ENCODE measurements at places on chromosomes 12 and 14.
A peak's percentile ranks its signal among the peaks of the same experiment; 100 is the strongest.

DNA sequence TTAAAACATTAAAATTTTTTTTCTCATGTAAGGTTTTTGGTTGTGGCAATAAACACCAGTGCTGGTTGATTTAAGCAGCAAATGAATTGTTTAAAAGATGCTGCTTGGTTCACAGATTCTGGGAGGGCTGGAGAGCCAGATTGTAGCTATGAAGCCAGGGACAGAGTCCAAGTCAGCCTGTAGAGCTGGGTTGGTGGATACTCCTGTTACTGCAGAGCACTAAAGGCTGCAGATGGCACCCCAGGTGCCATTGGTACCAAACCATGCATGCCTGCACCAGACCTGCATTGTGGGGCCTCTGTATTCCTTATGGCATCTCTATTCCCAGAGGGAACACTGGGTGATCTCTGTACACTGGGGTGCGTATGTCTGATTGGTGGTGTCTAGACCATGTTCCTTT, 113.3 kb downstream of the SNAPC1 start:
- no peak for DNase-seq

DNA sequence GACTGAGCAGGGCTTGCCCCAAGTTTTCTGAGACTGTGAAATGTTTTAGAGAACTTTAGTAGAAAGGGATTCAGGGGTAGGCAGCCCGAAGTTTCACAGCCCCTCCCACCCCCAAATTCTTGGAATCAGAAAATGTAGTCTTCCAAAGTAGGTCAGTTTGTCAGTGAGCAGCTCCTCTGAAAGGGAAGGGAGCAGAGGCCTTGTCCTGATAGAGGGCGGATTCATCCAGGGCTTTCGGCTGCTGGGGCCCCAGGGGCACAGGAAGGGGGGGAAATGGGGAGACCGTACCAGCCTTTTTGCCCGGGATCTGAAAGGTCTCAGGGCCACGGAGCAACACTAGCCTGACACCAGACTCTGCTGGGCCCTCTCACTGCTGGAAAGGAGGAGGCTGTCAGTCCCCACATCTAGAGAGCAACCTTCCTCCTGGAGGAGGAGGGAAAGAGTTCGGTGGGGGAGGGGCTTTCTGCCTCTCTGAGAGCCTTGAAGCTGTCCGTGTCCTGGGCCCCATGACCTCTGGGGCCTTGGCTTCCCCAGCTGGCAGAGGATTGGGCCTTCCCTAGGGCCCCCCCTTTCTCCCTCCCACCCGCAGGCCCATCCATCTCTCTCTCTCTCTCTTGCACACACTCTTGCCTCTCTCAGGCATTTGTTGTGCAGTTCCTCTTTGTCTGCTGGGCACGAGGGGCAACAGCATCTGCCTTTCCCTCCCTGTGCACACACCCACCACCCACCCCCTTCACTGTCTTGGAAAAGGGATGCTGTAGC, at the start of gene IKZF4:
TSS of gene IKZF4 (plus strand) at position 621 of the 762 bp plus-strand sequence. CDS start 451 bp downstream, outside the sequence.
- no peak for DNase-seq

DNA sequence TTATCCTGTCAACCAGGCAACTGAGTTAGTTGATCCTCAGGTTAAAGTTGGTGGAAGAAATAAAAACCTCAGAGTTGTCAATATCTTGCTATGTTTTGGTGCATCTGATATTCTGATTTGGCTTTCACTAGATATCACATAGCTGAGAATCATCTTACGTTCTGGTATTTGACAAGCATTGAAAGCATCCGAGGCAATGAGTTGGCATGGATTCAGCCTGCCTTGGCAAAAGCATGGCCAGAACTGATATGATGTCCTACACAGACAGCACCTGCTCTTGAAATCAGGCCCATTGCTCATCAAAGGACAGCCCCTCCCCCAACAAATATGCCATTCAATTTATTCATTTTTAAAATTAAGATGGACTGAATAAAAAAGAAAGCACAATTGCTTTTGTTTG, 320.7 kb upstream of the ATP2B1 start:
- DNase-seq, result no peak

DNA sequence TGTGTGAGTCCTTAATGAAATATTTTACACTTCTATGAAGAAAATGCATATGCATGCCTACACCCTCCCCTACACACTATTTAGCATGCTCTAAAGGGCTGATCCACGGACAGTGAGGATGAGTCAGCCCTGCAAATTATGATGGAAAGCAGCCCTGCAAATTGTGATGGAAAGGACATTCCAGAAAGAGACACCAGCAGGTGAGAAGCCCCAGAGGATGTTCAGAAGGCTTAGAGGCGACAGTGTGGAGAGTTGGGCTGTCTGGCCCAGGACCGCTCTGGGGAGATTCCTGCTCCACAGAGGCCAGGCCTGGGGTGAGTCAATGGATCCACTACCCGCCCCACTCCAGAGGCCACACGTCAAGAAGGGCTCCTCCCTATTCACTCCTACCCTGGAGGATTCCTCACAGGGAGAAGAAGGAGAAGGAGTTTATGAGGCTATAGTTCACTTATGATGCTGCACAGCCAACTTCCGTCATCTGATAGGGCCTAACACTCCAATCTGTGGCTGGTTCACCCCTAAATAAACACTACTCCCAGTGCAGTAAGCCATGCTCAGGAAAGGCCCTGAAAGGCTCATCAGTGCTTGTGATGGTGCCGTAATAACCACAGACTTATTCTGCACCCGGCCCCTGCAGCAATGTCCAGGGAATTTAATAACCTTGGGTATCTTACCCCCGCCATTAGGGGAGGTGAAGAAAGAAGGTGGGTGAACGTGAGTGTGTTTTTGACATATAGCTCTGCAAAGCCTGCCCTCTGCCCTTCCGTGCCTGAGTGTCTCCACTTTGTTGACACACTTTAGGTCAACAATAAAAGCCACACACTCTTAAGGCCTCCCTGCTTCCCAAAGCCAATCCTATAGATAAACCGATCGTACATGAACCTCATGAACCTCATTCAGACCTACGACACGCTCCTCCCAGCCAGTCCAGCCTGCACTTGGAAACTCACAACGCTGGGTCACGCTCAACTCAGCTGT, 46.4 kb downstream of the CLMN start:
- no peak for DNase-seq

GRCh38 chr12:22792138-22792537, 167.2 kb downstream of the ETNK1 start:
- no peak for DNase-seq

GRCh38 chr12:76410781-76411180, 62.6 kb upstream of the BBS10 start:
- DNase-seq, result no peak

DNA sequence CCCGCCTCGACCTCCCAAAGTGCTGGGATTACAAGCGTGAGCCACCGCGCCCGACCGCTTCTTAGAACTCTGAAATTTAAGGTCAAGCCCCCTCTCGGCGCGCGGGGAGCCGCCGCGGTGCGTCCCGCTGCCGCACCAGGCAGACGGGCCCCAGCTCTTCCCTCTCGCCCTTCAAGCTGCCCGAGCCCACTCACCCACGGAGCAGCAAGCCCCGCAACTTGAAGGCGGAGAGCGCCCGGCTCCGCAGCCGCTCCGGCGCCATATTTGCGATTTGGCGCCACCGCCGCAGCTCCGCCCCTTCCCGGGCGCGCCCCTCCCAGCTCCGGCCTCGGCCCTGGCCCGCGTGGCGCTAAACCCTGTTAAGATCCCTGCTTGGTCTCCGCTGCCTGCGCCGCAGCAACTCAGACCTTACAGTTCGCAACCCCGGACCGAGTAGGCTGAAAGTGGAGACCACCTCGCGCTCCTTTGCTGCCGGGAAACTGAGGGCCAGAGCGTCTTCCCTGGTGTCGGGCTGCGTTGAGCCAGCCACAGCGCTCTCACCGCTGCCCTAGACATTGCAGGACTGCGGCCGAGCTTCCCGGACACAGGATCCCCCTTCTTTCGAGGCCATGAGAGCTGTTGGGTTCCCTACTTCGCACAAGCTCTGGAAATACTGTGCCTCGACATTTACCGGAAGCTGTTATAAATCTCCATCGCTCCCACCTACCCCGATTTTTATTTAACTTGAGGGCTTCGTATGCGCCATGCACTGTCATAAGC, at the start of gene POLE2:
TSS of gene POLE2 (minus strand) at position 273 of the 759 bp plus-strand sequence. CDS start at position 262, 11 bp downstream.
- DNase-seq, result peak; percentile 76

GRCh38 chr12:66674495-66675122, 4.3 kb downstream of the GRIP1 start:
- no peak for DNase-seq

- no peak for DNase-seq
These were observed 29.2 kb downstream of the CRADD start for GRCh38 chr12:93706387-93706786.

GRCh38 chr12:102433304-102433703, 47.1 kb downstream of the IGF1 start:
- DNase-seq, result no peak

GRCh38 chr14:33062881-33063280, 124.2 kb downstream of the NPAS3 start:
- DNase-seq, result no peak

DNA sequence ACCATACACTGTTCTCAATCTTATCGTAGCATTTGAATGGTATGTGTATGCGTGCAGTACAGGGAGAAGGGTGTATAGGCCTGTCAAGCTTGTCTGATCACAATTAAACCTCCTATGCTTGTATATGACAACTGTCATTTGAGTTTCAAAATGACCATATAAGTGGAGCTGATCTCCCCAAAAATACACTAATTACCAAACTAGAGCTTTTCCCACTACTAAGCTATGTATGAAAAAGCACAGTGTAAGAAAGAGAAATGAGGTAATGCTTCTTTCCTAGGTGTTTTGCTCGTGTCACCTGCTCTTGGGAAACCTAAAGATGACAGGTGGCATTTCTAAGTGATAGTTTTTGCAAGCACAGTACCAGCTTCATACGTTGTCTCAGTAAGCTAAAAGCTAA, 1.1 kb upstream of the STK38L start:
- no peak for DNase-seq

DNA sequence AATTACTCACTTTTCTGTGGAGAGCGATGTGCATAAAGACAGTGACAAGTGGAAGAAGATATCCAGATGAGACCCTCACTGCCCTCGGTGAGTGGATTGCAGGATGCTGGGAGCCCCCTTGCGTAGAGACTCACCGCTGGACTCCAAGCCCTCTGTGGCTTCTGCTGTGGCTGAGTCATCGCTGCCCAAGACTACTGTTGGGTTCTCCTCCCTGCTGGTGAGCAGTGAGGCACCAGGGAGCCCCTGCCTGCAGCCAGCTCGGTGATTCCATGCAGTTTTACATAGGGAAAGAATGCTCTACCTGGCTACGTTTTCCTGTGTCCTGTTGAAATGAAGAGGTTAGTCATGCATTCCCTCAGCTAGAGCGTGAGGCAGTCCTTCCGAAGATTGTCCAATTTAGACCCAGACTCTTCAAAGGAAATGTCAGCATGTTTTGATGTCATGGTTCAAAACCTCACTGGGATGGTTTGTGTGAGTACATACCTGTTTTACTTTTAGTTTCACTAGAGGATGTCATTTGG, 28.2 kb downstream of the TRAF3 start:
- DNase-seq, result peak; percentile 41

GRCh38 chr12:119447618-119448017, 113.1 kb downstream of the CCDC60 start:
- DNase-seq, result no peak

DNA sequence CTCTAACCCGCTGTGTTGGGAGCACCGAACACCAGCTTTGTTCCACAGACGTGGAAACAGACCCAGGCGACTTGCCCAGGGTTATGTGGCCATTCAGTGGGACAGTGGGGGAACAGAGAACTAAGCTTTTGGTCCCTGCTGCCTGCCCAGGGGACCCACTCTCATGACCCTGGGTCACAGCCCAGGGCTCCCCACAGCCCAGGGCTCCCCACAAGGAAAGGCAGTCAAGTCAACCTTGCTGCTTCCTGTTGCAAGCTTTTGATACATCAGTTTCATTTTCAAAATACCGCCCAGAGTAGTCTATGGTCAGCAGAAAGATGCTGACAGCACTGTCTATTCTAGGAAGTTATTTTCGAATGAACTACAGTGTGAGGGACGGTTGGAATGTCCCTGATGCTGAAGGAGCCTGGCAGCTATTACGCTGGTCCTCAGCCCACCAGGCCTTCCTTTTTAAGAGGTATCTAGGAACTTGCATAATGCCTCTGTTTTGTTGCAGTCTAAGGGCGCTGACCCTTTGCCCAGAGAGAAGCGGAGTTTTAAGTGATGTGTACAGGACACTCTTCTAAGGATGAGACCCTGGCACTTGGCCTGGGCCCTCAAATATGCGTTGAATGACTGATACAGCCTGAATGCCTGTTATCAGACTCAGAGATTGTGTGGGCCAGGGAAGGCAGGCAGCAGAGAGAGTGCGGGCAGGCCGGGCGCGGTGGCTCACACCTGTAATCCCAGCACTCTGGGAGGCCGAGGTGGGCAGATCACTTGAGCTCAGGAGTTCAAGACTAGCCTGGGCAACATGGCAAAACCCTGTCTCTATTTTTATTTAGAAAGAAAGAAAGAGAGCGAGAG, 12.6 kb upstream of the TTC7B start:
- DNase-seq, result peak; percentile 60

DNA sequence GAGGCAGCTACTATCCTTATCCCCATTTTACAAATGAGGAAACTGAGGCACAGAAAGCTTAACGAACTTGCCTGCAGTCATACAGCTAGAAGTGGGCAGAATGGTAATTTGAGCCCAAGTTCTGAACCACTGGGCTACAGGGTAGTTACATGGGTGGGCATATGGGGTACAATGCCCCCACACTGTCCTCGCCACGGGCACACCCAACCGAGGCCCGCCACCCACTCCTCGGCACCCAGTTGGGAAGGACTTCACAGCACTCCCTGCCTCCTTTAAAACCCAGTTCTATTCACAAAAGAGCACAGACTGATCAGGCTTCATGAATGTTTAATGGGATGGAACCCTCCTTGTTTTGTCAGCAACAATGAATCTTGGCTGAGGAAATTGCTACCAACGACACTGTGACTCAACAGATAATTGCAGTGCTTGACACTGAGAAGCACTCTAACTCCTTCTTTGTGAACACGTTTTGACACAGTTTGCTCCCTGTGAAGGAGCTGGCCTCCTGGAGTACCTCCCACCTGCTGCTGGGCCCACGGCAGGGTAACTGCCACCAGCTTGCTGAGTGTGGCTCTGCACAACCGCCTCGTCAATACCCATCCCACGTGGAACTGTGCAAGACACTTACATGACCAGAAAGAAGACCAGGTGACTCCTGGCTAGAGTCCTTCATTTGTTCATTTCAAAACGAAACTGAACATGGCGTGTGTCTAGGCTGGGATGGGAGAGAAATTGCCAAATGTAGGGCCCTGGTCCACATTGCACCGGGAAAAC, 63.5 kb downstream of the CLMN start:
- no peak for DNase-seq

DNA sequence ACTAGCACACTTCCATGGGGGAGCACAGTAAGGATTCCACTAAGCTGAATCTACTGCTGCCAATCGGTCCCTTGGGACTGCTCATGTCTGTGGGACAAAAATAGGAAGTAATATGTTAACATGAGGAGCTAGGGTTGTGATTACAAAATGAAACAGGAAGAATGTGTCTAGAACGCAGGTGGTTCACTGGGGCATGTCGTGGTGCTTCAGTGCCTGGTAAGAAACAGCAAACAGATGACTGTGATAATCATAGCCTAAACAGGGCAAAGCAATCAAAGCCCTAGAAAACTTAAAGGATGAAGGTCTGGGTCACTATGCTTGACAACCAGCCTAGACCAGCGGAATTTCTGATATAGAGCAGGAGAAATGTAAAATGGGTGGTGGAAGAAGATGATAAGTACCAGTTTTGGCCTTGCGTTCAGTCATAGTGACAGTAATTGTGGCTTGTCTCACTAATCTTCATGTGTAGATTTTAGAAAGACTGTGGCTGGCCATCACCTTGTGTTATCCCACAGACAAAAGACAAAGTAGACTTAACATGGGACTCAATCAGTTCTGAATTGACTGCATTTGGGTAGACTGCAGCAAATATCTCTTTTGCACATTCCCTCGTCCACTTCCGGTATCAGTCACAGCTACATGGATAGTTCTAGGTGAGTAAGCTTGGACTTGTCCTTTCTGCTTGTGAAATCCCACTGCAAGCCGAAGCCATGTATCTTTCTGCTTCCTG, 51.4 kb downstream of the WASHC3 start:
- DNase-seq, result peak; percentile 1
